ENCODE measurements at places on chromosomes 1 and 21.

- DNase-seq, result no peak
Measured at GRCh38 chr1:229023651-229024300, 247.1 kb upstream of the RAB4A start.

GRCh38 chr1:156749419-156750118 is 1.9 kb downstream of the HDGF start:
- no peak for DNase-seq

GRCh38 chr1:20348326-20348915 is 57.7 kb downstream of the VWA5B1 start:
- no peak for DNase-seq

- no peak for DNase-seq
Measured at GRCh38 chr1:11706292-11706691, 14.8 kb downstream of the DRAXIN start.

- no peak for DNase-seq
Measured at GRCh38 chr1:178632653-178633052, 92.4 kb upstream of the RALGPS2 start.

- DNase-seq, result no peak
Measured at GRCh38 chr1:54751426-54751825, 12.9 kb downstream of the PARS2 start.

- DNase-seq, result peak; percentile 92
Measured at GRCh38 chr1:58870298-58870676, 86.4 kb upstream of the JUN start.

- DNase-seq, result no peak
Measured at GRCh38 chr21:20661246-20661645, 337.0 kb upstream of the NCAM2 start.

DNA sequence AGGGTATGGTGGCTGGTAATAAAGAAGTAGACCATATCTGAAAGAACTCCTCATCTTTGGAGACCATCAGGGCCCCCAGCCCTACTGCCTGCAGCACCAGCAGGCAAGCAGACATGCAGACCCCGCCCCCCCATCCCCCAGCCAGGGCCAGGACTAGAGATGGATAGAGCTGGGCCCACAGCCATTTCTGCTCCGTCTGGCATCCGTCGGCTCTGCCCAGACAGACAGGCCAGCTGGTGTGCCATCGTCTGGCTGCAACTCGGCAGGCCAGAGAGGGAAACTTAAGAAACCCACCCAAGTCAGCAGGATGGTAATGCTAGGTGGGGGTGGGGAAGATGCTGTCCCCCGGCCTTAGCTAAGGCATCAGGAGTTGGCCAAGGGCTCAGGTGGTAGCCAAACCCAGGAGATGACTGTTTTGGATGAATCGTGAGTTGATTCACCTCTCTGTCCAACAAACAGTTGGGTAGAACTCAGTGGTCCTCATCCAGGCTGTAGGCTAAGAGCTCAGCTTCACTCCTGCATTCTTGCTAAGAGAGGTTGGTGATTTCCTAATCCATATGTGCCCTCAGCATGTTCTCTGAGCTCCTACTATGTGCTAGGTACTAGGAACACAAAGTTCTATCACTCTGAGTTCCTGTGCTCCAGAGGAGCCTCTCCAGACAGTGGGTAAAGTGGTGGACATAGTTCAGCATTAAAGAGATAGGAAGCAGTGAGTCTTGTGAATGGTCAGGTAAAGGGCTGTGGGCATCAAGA is 23.2 kb upstream of the TMEM222 start:
- DNase-seq, result no peak

DNA sequence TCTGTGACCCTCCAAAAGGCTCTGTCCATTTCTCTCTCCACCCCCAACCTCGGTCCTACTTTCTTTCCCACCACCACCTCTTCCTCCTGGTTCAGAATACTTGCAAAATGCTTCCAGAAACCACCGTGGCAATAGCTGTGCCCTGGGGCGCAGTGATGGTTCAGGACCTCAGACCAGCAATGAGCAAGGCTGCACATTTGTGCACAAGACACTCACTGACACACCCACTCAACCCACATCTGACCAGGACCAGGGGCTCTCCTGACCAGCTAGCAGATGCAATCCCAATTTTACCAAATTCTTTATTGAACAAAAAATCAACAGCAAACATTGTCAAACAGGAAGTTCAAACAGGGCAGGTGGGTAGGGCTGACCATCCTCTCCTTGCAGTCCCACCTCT is 25.7 kb downstream of the SPOCD1 start:
- DNase-seq, result no peak

- DNase-seq, result no peak
Measured at GRCh38 chr1:88058205-88058604, 625.9 kb upstream of the PKN2 start.

GRCh38 chr1:2544093-2544874 is 11.9 kb upstream of the TNFRSF14 start:
- DNase-seq, result no peak

DNA sequence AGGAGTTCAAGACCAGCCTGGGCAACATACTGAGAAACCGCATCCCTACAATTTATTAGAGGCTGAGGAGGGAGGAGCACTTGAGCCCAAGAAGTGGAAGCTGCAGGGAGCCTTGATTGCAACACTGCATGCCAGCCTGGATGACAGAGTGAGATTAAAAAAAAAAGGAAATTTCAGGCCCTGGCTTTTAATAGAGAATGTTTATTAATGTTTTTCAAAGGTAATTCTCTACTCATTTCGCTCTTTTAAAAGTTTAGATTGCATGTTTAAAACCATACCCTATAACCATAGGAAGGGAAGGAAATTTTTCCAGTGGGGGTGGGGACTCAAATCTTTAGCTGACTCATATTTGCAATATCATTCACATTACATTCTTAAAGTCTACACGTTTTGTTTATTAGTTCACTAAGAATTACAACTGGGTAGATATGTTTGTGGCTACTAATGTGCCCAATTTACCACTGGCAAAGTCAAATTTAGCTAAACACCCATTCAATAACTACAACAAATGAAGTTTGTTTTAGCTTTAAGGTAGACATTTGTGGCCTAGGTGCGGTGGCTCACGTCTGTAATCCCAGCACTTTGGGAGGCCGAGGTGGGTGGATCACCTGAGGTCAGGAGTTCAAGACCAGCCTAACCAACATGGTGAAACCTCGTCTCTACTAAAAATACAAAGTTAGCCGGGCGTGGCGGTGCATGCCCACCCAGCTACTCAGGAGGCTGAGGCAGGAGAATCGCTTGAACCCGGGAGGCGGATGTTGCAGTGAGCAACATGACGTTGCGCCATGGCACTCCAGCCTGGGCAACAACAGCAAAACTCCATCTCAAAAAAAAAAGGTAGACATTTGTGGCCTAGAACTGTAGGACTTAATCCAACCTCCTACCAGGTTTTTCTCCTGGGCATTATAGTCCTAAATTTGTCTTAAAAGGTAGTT is 5.0 kb downstream of the KDM5B start:
- no peak for DNase-seq

GRCh38 chr1:200176798-200177197 is 149.3 kb downstream of the NR5A2 start:
- no peak for DNase-seq

- DNase-seq, result no peak
Measured at GRCh38 chr1:94620345-94621031, 78.9 kb upstream of the F3 start.

GRCh38 chr1:164021813-164022212 is 537.2 kb upstream of the PBX1 start:
- no peak for DNase-seq

DNA sequence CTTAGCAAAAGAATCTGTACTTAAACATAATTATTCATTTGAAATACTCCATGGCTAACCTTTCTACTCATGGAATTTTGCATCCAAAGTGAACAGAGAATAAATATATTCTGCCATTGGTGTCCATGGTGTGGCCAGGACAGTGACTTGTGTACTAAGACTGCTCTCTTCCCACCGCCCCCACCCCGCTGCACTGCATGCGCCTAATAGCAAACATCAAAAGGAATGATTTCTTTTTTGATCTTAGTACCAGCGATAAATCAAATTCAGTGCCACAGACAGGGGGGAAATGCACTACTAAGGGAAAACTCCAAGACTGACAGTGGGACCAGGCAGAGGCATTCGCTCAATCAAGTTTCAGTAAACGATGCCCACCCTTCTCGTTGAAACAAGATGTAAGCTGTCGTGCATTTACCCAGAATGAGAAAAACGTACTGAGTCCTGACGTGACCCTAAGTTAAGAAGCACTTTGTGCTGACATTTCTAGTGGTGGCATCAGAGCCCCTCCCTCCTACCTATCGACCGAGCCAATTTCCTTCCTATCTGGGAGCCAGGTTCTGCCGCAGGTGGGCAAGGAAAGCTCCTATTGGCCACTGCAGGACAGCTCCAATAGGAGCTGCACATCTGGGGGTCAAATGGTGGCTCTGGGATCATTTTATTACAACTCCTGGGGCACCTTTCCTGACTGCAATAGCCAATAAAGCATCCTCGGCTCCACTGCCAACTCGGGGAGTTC is 12.5 kb downstream of the ESRRG start:
- DNase-seq, result peak; percentile 16

DNA sequence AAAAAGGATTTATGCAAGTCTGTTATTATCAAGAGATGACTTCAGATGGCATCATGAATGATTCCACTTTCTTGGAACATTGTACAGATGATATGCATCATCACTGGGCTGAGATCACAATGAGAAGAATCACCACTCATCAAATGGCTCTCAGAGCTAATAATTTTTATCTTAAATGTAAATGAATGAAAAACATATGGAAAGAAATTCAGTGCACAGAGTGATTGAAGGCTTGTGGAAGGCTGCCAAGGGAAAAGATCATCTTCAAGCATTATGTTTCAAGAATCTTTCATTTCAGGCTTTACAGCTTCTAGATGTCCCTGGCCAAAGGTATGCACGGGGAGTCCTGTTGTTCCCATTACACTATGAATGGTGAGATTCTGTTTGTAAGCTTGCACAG is 955.7 kb downstream of the TTLL7 start:
- DNase-seq, result no peak

DNA sequence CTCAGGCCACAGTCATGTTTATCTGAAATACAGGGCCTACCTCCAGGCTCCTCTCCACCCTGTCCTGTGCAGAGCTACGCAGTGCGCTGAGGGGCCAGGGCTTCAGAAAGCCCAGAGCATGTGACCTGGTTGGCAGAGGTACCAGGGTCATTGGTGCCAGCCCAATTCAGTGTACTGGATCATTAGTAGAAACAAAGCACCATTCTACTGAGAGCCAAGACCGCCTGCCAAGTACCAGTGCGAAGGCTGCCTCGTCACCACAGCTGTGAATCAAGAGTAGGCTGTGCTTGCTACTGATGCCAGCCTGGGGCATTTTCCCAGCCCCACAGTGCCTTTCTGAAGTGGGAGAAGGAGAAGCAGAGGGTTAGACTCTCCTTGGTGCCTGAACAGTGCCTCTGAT is 59.8 kb downstream of the CAPN9 start:
- DNase-seq, result no peak

DNA sequence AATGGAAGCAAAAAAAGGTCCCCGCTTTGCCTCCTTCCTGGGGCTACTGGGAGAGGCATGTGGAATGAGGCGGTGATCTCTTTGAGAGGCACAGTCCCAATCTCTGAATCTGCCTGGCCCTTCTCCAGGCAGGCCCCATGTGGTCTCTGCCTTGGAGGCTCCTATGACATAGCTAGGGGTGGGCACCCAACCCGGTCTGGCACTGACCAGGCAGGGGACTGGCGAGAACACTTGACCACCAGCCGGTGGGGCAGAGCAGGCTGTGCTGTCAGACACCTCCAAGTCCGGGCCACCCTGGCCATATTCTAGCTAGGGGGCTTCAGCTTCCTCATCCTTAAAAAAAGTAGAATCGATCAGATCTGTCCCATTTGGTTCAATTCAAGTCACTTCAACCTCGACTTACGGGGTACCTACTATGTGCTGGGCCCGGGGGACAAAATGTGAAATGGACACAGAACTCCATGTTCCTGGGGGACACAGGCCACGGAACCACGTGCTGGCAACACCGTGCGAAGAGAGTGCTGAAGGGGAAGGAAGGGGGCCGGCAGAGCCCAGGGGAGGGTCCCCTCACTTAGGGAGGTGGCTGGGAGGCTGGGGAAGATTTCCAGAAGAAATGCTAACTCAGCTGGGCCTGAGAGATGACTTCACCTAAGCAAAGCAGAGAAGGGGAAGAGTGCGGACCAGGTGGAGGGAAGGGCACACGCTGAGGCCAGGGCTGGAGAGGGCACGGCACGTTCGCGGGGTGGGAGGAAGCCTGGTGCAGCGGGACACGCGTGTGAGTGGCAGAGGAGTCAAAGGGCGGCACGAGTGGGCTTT is 33.3 kb downstream of the HSPG2 start:
- DNase-seq, result no peak

GRCh38 chr1:229064320-229065168 is 206.4 kb upstream of the RAB4A start:
- DNase-seq, result no peak

DNA sequence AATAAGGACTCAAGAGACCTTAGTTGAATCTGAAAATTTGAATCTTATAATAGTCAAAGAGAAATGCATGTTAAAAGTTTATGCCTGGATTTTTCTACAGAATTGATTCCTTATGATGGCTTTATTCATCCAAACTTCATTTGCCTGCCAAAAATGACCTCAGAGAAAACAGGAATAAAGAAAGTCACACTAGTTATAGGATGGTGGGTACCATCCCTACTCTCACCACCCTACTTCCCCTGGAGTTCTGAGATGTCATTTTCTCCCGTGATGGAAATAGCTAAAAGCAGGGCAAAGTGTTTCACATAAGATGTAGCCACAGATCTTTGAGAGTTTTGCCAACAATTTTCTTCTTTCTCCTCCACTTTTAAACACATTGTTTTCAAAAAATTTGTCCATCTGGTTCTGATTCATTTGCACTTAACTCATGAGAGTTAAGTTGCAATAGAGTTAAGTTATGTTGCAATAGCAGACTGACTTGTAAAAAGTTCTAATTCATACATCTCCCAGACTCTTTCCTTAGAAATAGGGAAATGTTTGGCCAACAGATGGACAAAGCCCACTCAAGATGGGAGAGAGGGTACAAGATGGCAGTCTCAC is 384.6 kb downstream of the PLPP3 start:
- no peak for DNase-seq

GRCh38 chr1:226644541-226645176 is 94.4 kb downstream of the ITPKB start:
- no peak for DNase-seq

DNA sequence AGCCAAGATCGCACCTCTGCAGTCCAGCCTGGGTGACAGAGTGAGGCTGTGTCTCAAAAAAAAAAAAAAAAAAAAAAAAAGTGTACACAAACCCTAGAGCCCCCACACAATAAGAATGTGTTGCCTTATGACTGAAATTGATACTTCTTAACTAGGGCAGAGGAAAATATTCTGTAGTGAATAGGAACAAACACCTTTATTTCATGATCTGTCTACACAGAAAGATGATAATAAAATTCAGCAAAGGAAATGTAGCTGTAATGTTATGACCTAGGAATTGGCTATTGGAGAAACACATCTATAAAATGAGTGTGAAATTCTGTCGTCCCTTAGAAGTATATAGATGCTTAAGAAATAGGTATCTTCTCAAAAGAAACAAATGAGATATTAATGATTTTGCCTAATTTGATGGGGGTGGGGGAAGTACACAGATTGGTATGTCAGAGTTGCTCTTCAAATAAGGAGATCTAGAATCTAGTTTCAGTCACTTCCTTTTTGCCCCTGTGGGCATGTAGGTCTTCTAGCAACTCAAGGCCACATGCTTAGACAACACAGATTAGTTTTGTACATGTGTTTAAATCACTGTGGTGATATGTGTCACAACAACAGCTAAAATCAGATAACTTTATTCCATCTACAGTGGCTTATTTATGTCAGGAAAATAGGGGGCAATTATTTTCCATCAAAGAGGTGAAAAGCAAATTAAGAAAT is 10.7 kb upstream of the GPR25 start:
- DNase-seq, result no peak

Measured in NCI-H2081 (cell line).